ENCODE measurements at places on chromosomes 13 and 19.

DNA sequence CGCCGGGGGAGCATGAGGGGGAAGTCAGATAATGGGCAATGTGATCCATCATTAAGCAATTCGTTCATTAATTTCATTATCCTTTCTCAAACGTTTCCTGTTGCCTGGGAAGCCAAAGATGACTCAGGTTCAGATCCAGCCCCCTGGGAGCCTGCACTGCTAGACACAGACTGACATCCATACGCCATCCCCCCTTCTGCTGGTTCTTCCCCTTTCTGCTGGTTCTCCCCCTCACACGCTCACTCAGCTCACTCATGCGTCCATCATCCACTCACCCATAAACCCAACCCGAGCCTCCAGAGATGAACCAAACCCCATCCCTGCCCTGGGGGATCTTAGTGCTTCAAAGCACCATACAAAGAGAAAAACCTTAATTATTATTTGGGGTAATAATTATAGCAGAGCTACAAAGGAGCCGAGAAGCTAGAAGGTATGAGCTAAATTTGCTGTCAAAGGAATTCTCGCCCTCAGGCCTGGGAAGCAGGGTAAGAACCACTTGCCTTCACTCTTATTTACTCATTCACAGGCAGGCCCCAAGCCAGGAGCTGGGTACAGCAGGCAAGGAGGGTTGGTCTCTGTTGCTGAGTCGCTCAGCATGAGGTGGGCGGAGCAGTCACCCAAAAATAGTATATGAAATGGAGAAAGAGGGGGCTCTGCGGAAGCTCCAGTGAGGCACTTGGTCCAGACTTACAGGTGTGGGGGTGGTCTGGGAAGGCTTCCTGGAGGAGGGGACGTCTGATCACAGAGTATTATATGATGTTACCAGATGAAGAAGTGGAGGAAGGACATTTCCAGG lies 7.0 kb upstream of the ZNF444 start:
- H3K36me3 ChIP-seq: no peaks in the 10 kb centered on the region
- no peak overlapping the region for H3K4me3 ChIP-seq
- H3K27me3 ChIP-seq: no peaks in the 10 kb centered on the region
- peak overlapping the region; percentile 70 for H3K27ac ChIP-seq

DNA sequence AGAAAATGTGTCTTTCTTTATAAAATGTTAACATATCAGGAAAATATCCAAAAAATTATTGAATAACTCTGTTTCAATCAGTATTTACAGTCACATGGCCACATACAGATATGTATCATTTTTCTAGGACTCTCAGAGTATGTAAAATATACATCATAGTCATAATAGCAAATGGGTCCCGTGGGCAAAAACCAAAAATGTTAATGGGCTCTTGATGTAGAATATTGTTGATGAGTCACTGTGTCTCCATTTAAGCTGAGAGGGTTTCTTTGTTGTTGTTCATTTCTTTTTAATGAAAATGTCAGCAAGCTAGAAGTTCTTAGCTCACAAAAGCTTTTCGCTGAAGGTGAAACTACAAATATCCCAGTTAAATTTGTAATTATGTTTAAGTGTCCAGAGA lies 1713.1 kb upstream of the PCDH20 start:
- peaks cover 14% of the 10 kb centered on the region for H3K4me1 ChIP-seq
- no peak overlapping the region for H3K4me3 ChIP-seq
- peak; percentile 34 for DNase-seq
- no peaks in the 10 kb centered on the region for H3K36me3 ChIP-seq
- no peaks in the 10 kb centered on the region for H3K27me3 ChIP-seq

- peaks cover 17% of the 10 kb centered on the region for H3K4me1 ChIP-seq
- H3K27me3 ChIP-seq: no peaks in the 10 kb centered on the region
- DNase-seq: peak; percentile 41
- H3K4me3 ChIP-seq: no peak overlapping the region
- no peak overlapping the region for H3K27ac ChIP-seq
Measured at GRCh38 chr13:46489586-46490023, 63.4 kb upstream of the LRCH1 start.

GRCh38 chr13:109226631-109227030 lies 559.8 kb downstream of the IRS2 start:
- DNase-seq: no peak
- H3K36me3 ChIP-seq: no peaks in the 10 kb centered on the region
- H3K27ac ChIP-seq: no peak overlapping the region
- no peak overlapping the region for H3K4me3 ChIP-seq
- no peaks in the 10 kb centered on the region for H3K4me1 ChIP-seq

DNA sequence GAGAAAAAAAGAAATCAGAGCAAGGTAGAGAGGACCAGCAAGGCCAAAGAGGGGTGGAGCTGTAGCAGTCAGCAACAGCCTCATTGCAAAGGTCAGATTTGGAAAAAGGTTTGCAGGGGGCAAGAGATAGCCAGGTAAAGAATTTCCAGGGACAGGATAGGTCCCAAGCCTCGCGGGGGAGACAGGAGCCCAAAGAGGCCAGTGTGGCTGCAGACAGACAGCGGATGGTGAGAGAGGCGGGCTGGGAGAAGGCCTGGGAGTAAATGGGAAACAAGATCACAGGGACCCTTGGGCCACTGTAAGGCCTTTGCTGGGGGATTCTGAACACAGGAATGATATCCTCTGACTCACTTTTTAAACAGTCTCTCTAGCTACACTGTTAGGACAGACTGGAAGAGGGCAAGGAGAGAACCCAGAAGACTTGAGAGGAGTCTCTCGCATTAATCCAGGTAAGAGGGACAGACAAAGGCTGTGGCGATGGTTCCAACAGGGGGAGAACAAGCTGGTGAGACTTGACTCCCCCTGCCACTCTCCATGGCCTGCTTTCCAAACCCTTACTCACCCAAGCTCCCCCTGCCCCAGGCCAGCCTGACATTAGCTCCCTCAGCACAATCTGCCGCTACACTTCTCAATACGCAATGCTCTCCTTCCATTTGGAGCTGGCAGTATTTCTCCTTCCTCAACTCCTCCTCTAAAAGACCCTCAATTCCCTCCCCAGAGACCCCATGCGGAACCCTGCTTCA lies 31.8 kb downstream of the DOCK9 start:
- H3K4me1 ChIP-seq: no peaks in the 10 kb centered on the region
- H3K27ac ChIP-seq: no peak overlapping the region
- no peak overlapping the region for H3K4me3 ChIP-seq
- H3K27me3 ChIP-seq: no peaks in the 10 kb centered on the region
- no peaks in the 10 kb centered on the region for H3K36me3 ChIP-seq

GRCh38 chr13:27578121-27579030 lies 42.0 kb downstream of the LNX2 start:
- no peak overlapping the region for H3K27ac ChIP-seq
- no peak overlapping the region for H3K4me3 ChIP-seq
- H3K36me3 ChIP-seq: no peaks in the 10 kb centered on the region
- peaks cover under 1% of the 10 kb centered on the region for H3K4me1 ChIP-seq
- no peak for DNase-seq
- H3K27me3 ChIP-seq: no peaks in the 10 kb centered on the region

GRCh38 chr19:44156475-44156874 lies 8.4 kb upstream of the ZNF226 start:
- H3K4me3 ChIP-seq: no peak overlapping the region
- no peak overlapping the region for H3K27ac ChIP-seq
- no peaks in the 10 kb centered on the region for H3K4me1 ChIP-seq
- no peak for DNase-seq
- no peaks in the 10 kb centered on the region for H3K27me3 ChIP-seq
- peaks cover 25% of the 10 kb centered on the region for H3K36me3 ChIP-seq

DNA sequence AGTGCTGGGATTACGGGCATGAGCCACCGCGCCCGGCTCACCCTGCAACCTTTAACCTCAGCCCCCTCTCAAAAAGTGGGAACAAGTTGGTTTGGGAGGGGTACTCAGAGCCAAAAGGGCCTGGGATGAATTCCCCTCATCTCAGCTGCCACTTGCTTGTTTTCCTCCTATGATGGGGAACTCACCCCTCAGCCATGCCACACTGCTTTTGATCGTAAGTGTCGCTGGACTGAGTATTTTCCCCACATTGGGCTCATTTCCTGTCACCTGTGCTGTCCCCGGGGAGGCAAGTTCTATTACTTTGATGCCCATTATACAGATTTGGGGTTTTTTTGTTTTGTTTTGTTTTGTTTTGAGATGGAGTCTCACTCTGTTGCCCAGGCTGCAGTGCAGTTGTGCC lies 6.5 kb downstream of the R3HDM4 start:
- no peaks in the 10 kb centered on the region for H3K27me3 ChIP-seq
- no peaks in the 10 kb centered on the region for H3K36me3 ChIP-seq
- peaks cover 8% of the 10 kb centered on the region for H3K4me1 ChIP-seq
- H3K4me3 ChIP-seq: no peak overlapping the region

GRCh38 chr13:102580552-102581169 lies 16.1 kb upstream of the TPP2 start:
- no peaks in the 10 kb centered on the region for H3K27me3 ChIP-seq
- no peaks in the 10 kb centered on the region for H3K4me1 ChIP-seq
- no peaks in the 10 kb centered on the region for H3K36me3 ChIP-seq

DNA sequence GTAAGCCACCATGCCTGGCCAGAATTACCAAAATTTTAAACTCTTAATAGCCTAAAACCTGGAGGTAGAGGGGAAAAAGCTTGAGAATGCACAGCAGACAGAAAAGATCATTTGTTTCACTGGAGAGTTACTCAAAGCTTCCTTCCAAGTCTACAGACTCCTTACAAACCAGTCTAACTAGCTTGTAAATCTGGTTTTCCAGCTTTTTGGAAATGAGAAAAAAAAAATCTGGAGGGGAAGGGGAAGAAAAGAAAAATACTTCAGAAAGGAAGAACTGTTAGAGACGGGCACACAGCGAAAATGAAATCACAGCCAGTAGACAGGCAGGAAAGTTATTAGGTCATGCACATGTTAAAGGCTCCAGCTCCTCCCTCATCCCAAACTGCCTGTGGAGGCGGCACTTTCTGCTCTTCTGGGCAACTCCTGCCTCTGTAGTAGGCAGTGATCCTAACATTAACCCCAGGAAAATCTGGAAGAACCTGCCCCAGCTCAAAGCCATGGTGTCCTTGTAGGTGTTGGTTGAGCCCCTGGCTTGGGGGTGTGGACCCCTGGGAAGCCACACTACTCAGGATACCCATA lies 17.3 kb downstream of the PARP4 start:
- DNase-seq: no peak
- H3K4me1 ChIP-seq: no peaks in the 10 kb centered on the region
- H3K4me3 ChIP-seq: no peak overlapping the region
- no peak overlapping the region for H3K27ac ChIP-seq

GRCh38 chr13:90615236-90615635 lies 732.3 kb upstream of the MIR17HG start:
- no peaks in the 10 kb centered on the region for H3K27me3 ChIP-seq
- no peak overlapping the region for H3K27ac ChIP-seq
- no peaks in the 10 kb centered on the region for H3K4me1 ChIP-seq
- no peak for DNase-seq

- peaks cover 3% of the 10 kb centered on the region for H3K4me1 ChIP-seq
- DNase-seq: peak; percentile 62
- H3K27me3 ChIP-seq: no peaks in the 10 kb centered on the region
- H3K4me3 ChIP-seq: no peak overlapping the region
Measured at GRCh38 chr19:18029617-18030338, 21.8 kb downstream of the ARRDC2 start.

GRCh38 chr13:39599842-39600241 lies 3.2 kb downstream of the LHFPL6 start:
- peak overlapping the region; percentile 28 for H3K27ac ChIP-seq
- no peak for DNase-seq
- H3K36me3 ChIP-seq: peaks cover 23% of the 10 kb centered on the region
- H3K4me1 ChIP-seq: peaks cover 33% of the 10 kb centered on the region
- peak overlapping the region; percentile 96 for H3K4me3 ChIP-seq

DNA sequence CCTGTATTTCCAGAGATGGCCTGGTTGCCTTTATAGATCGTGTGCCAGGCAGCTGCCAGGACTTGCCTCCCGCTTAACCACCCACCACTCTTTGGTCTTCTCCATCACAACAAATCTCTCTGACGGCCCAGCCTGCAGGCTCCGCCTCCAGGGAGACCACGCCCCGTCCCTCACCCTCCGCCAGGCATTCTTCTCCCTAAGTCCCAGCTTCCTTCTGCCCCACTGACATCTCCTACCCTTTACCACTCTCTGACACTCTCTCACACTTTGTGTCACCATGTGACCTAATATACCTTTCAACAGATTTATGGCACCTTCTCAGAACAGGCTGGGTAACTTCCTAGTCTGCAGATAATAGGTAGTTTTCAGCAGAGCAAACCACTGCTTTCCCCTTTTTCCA lies 95.1 kb downstream of the CAB39L start:
- H3K4me3 ChIP-seq: no peak overlapping the region
- H3K27me3 ChIP-seq: no peaks in the 10 kb centered on the region
- H3K36me3 ChIP-seq: no peaks in the 10 kb centered on the region
- no peak overlapping the region for H3K27ac ChIP-seq
- no peaks in the 10 kb centered on the region for H3K4me1 ChIP-seq

DNA sequence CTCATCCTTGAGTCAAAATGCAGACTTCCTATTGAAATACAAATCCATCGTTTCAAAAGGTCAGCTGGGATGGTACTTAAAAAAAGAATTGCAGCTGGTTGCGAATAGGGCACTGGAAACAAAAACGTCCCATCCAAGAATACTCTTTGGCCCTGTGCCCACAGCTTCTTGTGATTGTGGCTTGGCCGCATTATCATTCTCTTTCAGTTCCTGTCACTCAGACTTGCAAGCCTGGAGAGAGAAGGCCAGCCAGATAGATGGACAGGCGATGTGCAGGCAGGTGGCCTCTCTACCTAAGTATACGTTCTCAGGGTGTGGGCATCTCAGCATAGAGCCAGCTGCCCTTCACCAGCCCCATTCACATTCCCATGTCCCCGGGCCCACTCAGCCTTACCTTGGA lies 208.5 kb upstream of the ZNF536 start:
- no peak overlapping the region for H3K4me3 ChIP-seq
- no peak overlapping the region for H3K27ac ChIP-seq
- no peaks in the 10 kb centered on the region for H3K27me3 ChIP-seq
- DNase-seq: no peak
- H3K4me1 ChIP-seq: no peaks in the 10 kb centered on the region

- no peaks in the 10 kb centered on the region for H3K27me3 ChIP-seq
- H3K4me3 ChIP-seq: no peak overlapping the region
- peak; percentile 7 for DNase-seq
Measured at GRCh38 chr13:44692173-44692713, 116.1 kb upstream of the TSC22D1 start.

GRCh38 chr19:4064149-4064495 lies 2.6 kb downstream of the ZBTB7A start:
- peak overlapping the region; percentile 96 for H3K27ac ChIP-seq
- H3K4me1 ChIP-seq: peaks cover 11% of the 10 kb centered on the region
- no peaks in the 10 kb centered on the region for H3K27me3 ChIP-seq
- peak overlapping the region; percentile 90 for H3K4me3 ChIP-seq
- no peak for DNase-seq

DNA sequence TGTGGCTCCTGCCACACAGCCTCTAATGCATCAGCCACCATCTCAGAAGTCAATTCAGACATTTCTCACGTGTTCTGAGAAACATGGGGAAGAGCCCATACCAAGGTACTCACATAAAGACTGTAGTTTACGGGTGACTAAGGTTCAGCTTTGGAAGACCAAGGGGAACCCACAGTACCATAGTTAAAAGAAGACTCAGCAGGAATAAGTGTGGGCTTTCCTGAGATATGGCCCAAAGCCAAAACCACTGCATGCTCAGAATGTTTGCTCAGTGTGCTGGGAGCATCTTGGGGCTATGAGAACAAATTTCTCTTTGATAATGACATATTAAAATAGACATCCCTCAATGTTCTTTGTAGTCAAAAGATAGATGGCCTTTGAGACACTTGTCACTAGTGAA lies 283.8 kb downstream of the DCT start:
- no peaks in the 10 kb centered on the region for H3K27me3 ChIP-seq
- H3K27ac ChIP-seq: no peak overlapping the region
- H3K4me3 ChIP-seq: no peak overlapping the region
- H3K4me1 ChIP-seq: peaks cover 56% of the 10 kb centered on the region

GRCh38 chr13:44224450-44225149 lies 149.0 kb upstream of the SERP2 start:
- DNase-seq: no peak
- H3K27ac ChIP-seq: no peak overlapping the region
- no peaks in the 10 kb centered on the region for H3K4me1 ChIP-seq
- H3K4me3 ChIP-seq: no peak overlapping the region
- no peaks in the 10 kb centered on the region for H3K27me3 ChIP-seq
- no peaks in the 10 kb centered on the region for H3K36me3 ChIP-seq

All from A673 (cell line).